Activated CD4-positive, alpha-beta T cell treated with anti-CD3 and anti-CD28 coated beads, Interleukin-2, amount 50 U/mL, for 4 hours (primary cell): ENCODE measurements at places on chromosomes 16 and 17.

DNA sequence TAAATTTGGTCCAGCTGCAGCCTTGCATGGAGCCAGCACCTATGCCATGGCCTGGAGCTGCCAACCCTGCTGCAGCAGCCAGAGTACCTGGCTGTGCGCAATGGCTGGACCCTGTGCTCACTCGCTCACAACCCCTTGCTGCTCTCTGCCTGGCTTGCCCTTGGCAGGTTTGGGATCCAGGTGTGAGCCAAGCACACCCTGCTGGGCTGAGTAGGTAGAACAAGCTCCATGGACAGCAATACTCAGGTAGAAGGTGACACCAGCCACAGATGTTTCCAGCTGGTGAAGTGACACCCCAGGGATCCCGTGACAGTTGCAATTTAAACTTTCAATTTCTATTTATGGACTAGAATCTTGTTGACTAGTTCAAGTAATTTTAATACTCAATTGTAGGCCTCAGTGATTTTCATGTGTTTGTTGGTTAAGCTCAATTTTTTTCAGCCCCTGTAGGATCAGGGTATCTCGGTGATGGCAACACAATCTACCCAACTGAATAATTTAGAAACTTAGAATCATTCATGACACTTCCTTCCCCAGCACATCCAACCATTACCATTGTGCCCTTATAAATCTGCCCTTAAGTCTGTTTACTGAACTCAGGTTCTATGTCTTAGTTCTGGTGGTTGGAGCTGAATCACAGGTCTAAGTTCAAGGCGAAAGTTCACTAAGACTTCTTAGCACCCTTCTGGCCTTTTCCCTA lies 480.0 kb downstream of the PMP22 start:
- peak; percentile 7 for DNase-seq

GRCh38 chr17:64635647-64636305 lies 26.3 kb downstream of the SMURF2 start:
- DNase-seq, result no peak

DNA sequence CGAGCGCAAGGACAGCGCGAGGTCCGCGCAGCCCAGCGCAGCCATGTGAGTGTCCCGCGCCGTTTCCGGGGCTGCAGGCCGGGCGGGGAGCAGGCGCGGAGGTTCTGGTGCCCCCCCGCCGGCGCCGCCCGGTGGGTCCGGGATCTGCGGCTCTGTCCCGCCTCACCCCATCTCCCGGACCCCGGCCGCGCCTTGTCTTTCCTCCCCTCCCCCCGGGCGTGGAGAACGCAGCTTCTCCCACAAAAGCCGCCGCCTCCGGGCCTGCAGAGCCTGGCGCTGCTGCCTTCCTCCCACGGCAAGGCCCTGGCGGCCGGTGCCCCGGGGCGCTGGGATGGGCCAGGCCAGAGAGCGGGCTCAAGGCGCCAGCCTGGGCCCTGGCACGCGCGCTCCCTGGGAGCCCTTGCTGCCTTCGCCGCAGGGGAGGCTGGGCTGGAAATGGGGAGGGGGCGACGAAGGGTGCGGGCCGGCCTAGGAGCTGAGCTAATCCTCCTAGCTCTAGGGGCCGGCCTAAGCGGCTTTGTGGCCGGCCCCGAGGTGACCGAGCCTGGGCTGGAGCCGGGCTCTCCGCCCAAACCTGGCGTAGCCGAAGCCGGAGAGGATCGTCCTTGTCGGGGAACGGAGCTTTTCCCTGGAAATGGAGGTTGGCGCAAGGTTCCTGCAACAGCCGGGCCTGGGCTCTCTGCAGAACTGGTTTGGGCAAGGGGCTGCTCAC lies 397 bp downstream of the RIPOR1 start:
- DNase-seq, result no peak

GRCh38 chr16:1134776-1135458 lies 18.0 kb upstream of the CACNA1H start:
- DNase-seq, result no peak

DNA sequence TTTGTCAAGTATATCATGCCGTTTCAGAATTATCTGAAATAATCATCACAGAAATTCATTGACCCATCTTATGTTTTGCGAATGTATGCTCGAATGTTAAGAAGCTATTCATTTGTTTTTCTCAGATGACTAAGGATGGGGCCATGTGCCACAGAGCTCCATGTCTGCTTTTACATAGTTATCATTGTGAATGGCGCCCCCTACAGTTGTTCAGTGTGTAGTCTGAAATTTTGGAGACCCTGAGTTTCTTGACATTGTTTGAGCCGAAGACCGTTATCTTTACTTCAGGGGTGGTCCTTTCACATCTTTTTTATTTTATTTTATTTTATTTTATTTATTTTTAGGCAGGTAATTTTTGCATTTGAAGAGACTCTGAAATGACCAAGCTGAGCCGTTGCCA lies 972.0 kb upstream of the RBFOX1 start:
- DNase-seq, result no peak

GRCh38 chr17:18262641-18263040 lies 2.2 kb downstream of the MIEF2 start:
- no peak for DNase-seq

GRCh38 chr16:54934481-54935265 lies 4.0 kb downstream of the IRX5 start:
- no peak for DNase-seq

- DNase-seq, result peak; percentile 11
Observed at GRCh38 chr17:78532922-78533640, 44.1 kb downstream of the DNAH17 start.

- no peak for DNase-seq
Observed at GRCh38 chr16:1942047-1942809, 771 bp downstream of the MSRB1 start.

DNA sequence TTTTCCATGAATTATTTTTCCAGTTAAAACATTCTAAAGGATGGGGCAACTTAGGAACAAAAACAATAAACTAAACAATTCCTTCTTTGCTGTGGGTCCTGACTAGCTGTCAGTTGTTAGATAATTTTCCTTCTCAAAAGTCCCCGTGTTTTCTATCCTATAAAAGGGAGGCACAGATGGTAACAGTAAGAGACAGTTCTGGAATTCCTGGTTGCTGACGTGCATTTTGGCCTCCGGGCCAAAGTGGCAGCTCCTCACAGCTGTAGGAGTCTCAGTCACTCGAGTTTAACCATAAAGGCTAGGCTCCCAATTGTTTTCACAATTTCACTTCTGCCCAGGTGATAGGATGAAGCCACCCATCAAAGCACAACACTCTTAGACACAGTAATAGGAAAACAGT lies 77.0 kb upstream of the ZNF423 start:
- DNase-seq, result no peak

DNA sequence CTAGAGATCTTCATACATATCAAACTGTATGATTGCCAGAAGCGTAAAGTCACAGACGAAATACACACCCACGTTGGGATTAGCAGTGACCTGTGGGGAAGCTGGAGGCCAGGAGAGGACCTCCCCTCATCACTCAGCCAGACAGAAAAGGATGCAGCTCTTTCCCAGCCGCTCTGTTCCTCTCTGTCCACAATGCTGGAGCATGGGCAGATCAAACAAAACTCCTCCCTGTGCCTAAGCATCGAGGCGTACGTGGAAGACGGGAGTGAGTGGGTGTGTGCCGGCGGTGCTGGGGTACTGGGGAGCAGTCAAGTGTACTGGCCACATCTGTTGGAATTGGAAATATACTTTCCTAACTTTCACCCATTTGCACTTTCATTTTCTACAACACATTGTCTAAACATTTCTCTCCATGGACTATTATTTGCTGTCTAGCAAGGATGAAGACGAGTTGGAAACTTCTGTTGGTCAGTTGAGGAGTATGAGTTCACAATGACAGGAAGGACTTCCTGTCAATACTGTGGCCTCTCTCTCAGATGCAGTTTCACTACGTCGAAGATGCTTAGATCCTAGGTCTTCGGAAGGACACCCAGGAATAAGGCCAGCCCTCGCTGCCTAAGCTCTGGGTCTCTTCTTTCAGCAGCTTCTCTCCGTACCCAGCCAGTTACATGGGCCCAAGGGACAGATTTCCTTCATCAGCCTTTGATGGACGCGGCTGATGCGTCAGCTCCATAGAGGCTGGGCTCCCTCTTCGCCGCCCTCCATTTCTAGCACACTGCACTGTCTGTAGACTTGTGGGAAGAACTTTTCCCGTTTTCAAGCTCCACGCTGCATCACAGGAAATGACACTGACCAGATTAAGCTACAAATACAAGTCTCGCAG lies 30.6 kb upstream of the ENDOV start:
- DNase-seq, result no peak

- DNase-seq, result no peak
Observed at GRCh38 chr16:561413-561794, 1.2 kb downstream of the PRR35 start.

DNA sequence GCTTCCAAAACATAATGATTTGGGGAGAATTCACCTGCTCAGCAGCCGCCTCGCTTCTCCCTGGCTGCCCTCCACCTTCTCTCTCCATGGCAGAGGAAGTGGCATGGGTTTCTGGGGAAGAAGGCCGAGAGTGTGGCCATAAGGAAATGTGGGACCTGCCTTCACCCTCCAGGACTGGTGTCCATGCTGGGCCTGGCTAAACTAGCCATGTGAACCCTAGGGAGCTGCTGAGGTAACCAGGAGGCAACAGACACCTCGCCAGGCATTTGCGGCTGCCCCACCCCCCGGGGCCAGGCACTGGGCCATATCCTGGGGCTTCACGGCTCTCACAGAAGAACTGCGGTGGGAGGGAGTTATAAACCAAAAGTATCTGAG lies 9.9 kb upstream of the CMTM4 start:
- no peak for DNase-seq

DNA sequence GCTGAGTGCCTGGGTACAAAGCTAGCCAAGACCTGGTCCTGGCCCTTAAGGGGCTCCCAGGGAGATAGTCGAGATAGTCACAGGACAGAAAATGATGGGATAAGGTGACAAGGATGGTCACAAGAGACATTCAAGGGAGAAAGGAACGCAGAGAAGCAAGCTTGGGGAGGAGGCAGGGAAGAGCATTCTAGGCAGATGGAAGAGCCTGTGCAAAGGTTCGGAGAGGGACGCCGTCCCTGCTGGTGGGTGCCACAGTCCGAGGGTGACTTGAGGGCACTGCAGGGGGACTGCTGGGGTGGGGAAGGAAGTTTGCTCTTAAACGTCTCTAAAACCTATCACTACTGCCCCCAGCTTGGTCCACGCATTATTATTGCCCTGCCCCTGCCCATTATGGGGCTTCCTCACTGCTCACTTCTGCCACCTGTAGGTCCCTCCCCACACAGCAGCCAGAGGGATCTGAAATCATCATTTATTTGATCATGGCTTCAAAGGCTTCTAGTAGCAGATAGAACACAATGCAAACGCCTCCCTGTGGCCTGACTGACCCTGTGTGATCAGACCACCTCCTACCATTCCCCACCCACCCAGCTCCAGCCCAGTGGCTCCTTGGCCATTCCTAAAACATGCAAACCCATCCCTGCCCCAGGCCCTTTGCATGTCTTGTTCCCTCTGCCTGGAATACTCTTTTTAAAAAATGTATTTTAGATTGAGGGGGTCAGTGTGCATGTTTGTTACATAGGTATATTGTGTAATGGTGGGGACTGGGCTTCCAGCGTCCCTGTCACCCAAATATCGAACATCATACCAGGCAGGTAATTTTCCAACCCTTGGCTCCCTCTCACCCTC lies 60.3 kb downstream of the RMI2 start:
- peak; percentile 26 for DNase-seq

- DNase-seq, result no peak
Observed at GRCh38 chr17:54494721-54495715, 405.6 kb upstream of the TOM1L1 start.

DNA sequence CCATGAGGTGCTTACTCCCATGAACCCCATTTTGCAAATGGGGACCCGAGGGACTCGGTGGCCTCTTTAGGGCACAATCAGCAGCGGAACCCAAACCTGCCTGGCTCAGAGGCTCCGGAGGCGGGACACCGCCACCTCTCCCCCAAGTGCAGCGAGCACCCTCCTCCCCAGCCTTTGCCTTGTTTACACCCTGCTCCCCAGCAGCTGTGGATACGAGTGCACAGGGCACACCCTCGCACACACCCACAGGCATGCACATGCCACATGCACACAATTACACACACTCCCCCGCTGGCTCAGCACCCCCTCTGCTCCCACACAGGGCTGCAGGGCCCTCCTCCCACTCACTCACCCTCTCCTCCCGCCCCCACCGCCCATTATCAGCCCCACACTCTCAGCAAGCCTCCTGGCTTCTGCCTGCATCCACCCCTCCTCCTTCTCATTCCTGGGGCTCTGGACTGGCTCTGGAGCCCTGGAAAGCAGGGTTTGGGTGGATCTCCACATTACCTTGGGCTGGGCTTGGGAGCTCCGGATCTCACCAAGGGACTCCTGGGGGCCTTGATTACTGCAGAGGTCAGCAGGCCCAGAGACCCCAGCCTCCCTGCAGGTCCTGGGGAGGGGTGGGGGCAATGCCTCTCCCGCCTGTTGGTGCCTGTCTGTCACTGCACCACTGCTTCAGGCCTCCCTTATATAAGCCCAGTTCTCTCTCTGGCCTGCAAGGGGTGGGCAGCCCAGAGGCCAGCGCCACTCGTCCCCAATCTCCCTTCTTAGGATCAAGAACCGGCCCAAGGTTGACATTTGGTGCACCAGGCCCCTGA lies 6.4 kb downstream of the PDK2 start:
- no peak for DNase-seq

DNA sequence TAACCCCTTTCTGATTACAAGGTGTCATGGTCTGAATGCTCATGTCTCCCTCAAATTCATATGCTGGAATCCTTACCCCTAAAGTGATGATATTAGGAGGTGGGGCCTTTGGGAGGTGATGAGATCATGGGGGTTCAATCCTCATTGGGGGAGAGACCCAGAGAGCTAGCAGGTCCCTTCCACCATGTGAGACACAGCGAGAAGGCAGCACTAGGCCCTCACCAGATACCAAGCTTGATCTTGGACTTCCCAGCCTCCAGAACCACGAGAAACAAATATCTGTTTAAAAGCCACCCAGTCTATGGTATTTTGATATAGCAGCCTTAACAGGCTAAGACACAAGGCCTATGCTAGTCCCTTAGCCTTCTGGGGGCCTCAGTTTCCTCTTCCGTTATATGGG lies 45.9 kb downstream of the MYH11 start:
- no peak for DNase-seq

- DNase-seq, result no peak
Observed at GRCh38 chr17:78429618-78429995, 51.2 kb downstream of the PGS1 start.

GRCh38 chr16:10950393-10950792 lies 6.0 kb downstream of the CLEC16A start:
- no peak for DNase-seq

GRCh38 chr17:28711723-28712031 lies at the start of gene PROCA1:
Gene PROCA1, minus strand, starts transcription at chr17:28711888. Its CDS starts 228 bp downstream, at chr17:28711660.
- peak; percentile 22 for DNase-seq
